OCI-M1 (cell line): ENCODE measurements at places on chromosomes 11 and 22.

- DNase-seq = no peak
Measured at GRCh38 chr22:30481711-30482110, 9.9 kb upstream of the SEC14L3 start.

GRCh38 chr11:28815110-28815509 is 706.9 kb downstream of the METTL15 start:
- no peak for DNase-seq

DNA sequence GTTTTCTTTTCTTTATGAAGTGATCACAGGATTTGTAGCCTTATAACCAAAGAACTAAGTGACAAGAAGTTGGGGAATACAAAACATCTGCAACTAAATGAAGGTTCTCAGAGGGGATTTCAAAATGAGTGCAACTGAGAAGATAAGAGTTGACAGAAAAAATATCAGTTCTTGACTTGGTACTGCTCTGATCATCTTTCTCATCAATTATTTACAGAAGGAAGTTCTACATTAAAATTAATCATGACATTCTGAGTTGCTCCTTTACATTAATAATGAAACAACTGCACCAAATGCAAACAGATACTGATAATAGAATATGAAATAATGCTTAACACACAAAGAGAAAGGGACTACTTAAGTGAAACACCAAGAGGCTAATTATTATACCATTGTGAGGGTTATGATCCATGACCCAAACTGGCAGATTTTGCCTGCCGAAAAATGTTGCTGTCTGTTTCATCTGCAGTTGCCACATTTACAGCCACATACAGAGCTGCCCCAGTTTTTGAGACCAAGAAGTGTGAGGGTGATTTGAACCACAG is 561.9 kb upstream of the ANO5 start:
- DNase-seq = no peak

DNA sequence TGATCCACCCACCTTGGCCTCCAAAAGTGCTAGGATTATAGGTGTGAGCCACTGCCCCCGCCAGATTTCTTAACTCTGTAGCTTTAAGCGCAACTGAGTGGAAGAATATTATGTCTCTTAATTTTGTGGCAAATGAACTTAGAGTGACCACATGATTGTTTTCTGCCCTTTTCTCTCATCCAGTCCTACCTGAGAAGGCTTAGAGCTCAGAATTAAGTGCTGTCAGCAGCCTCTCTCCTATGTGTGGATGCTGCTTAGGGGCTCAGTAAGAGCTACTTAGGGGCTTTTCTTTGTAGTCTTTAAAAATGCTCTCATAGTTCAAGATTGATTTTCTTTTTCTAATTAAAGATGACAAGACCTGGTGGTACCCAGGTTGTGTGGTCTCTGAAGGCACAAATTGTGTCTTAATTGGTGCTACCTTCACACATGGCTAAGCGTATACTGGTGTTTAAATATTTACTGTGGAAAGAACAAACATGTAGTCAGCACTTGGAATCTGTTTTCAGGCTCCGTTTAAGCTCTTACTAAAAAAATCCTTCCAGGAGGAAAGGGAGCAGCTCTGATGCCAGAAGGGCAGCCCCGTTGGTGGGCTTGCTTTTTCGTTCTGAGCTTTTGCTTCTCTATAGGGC is 59.3 kb downstream of the DEPDC5 start:
- DNase-seq = no peak

DNA sequence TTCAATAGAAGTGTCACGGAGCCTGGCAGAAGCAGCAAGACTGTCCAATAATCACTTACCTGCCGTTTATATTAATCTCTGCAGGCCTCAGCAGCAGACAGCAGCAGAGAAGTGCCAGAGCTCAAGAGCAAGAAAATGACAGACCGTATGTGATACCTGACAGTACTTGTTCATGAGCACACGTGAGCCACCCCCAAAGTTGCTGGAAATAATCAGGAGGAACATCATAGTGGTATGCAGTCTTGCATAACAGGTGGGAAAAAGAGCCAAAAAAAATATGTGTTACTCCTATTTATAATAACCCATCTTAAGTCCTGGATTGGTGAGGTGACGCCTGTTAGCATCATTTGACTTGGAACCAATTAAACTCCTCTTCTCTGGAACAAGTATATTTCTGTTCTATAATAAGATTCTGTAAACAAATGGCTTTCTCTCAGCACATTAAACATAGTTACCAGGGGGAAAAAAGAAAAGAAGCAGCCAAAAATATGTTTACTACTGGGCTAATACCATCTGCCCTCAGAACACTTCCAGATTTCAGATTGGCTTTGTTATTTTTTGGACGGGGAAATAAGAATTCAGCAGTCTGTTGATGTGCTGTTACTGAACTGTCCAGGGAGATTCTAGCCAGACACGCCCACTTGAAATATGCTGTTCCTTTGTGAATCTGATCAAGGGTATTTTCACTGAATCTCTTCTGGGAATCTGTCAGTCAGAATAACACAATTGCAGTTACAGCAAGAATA is 7.9 kb upstream of the SLN start:
- DNase-seq = no peak

GRCh38 chr22:48314073-48314472 is 1513.6 kb downstream of the BRD1 start:
- no peak for DNase-seq

- no peak for DNase-seq
Measured at GRCh38 chr11:3161309-3161708, 3.8 kb downstream of the OSBPL5 start.

DNA sequence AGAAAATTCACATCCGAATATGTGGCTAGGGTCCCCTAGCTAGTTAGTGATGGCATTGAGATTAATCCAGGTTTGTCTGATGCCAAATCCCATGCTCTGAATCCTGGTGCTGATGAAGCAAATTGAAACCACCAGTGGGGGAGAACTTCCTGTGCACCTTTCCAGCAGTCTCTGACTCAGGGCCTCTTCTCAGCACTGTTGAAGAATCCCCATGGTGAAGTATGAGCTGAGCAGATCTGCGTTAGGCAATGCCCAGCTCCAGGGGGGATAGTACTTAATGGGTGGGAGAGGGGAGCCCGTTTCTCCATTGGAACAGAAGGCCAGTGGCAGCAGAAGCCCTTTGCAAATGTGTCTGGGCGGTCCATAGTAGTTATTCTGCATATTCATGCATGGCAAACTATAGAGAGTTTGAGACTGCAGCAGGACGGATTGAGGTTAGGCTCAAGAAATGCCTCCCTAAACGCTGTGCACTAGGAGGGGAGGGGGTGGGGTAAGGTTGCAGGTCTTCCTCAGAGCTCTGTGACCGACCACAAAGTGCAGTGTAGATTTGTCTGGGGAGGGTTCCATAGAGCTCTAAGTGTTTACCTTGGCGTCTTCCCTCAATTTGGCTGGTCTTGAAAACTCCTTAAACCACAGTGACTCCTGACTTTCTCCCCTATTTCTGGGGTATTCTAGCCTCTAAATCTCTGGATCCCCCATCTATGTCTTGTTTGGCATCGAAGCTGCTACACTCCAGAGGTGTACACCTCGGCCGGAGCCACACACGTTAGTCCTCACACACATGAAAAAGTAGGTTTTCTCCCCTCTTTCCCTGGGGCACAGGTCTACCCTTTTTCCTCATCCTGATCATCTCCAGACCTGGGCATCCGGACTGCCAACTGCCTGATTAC is 4.8 kb downstream of the POU2F3 start:
- no peak for DNase-seq

DNA sequence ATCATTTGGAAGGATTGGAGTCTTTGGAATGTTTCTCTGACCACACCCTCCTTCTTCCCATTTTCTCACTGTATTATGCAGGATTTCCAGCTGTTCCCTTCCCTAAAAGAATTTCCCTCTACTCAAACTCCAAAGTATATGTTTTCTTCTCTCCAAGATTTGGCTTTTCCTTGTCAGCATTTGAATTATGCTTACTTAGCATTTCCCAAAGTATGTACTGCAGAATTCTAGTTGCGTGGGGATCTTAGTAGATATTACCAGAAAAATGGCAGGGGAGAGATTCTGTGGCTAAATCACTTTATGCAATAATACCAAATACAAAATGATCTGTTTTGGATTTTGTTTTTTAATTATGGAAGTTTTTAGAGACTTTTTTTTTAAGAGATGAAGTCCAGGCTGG is 142.3 kb downstream of the OR4C45 start:
- no peak for DNase-seq

DNA sequence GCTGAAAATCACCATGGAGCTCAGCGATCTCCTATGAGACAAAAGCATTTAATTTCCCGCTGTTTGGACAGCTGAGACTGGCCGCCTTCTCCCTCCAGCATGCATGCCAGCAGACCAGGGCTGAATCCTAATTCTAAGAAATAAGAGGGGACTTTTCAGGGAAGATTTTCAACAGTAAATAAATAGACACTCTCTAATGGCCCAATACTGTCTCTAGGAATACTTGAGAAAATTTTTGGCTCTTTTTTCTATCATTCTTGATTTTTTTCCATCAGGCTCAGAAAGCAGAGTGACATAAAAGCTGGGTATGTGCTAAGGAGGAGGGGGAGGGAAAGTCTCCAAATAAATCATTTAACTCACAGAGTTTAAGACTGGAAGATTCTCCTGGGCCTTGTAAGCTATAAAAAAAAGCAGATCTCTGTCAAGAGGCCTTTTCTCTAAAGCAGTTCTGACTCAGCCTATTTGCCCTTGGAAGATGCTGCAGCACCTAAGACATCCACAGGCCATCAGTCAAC is 17.6 kb upstream of the SPON1 start:
- no peak for DNase-seq

DNA sequence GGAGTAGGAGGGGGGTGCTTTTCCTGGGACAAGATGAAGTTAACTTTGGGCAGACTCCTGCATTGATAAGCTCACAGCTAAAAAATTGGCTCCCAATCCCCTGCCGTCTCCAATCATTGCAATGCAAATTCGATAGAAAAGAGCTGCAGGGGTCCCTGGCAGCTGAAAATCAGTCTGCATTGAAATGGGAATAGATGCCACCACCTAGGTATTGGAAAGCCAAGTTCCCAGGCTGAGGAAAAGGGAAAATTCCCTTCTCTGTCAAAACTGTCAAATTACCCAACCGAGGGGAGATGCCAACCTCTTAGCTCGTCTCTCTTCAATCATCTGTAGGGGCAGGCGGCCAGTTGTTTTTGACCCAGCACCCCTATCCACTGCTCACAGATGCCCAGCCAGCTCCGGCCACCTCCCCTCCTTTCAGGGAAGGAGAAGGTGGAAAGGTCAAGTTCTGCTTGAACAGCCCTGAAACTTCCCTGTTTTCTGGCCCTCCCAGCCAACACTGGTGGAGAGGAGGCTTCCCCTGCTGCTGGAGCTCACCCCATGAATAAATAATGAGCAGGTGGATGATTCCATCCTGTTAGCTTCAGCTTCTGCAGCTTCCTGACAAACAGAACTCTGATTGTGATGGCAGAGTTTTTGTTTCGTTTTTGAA is 916.3 kb downstream of the TBC1D22A start:
- no peak for DNase-seq
